ENCODE measurements at places on chromosomes 4 and X.

DNA sequence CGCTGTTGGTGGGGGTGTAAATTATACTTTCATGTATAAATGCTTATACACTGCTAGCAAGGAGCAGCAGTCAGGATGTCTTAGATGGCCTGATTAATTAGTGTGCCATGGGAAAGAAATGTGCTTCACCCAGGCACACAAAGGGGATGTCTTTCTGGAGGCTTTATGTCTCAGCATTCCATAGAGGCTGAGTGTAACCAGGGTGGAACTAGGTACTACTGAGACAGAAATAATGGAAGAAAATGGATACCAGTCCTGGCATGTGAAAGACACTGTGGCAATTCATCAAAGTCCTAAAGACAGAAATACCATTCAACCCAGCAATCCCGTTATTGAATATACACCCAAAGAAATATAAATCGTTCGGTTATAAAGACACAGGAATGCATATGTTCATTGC lies 52.5 kb downstream of the PF4 start:
- no peak for DNase-seq

GRCh38 chrX:12892716-12893115 lies 13.7 kb upstream of the TLR8 start:
- DNase-seq = no peak

GRCh38 chr4:17915439-17915838 lies 104.7 kb downstream of the NCAPG start:
- no peak for DNase-seq

DNA sequence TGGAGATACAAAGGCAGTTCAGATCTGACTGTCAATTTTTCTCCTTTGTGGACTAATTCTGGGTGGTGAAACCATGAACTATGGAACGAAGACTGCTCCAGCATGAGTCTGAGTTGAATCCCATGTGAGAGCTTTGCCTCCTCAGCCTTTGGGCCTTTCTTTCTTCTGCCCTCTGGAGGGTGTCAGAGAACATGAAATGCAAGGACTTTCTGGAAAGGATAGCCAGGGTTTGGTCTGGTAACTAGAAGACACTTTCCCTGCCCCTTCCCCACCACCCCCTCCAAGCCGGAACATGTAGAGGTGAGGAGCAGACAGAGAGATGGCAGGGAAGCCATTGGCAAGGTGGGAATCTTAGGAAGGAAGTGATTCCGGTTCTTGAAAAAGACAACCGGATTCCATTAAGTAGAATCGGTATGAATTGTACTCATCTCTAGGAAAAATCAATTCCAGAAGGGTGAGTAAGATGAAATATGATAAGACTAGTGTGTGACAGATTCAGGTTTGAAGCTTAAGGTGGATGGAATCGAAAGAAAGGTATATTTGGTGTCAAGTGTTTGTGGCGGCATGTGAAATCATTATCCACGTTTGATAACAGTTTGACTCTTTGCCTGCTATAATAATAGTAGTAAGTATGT lies 19.0 kb downstream of the FHL1 start:
- no peak for DNase-seq

GRCh38 chr4:2642968-2643367 lies 106.5 kb downstream of the FAM193A start:
- no peak for DNase-seq

- no peak for DNase-seq
Measured at GRCh38 chr4:185179488-185179887, 24.3 kb downstream of the CFAP97 start.

- no peak for DNase-seq
Measured at GRCh38 chrX:11537141-11537540, 128.6 kb downstream of the ARHGAP6 start.

DNA sequence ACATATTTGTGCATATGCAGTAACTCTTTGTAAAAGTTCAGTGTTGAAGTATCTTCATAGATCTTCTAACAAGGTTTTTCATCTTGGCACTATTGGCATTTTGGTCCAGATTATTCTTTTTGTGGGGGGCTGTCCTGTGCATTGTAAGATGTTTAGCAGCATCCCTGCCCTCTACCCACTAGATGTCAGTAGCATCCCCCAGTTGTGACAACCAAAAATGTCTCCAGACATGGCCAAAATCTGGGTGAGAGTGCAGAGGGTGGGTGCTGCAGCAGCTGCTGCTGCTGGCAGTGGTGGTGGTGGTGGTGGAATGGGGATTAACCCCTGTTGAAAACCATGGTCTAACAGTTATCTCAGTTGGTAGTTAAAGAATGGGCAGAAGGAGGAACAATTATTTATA lies 370.0 kb downstream of the GPAT3 start:
- no peak for DNase-seq

- DNase-seq = peak; percentile 11
Measured at GRCh38 chrX:148929686-148930085, 429.3 kb downstream of the AFF2 start.

GRCh38 chr4:71275004-71275403 lies 63.8 kb upstream of the SLC4A4 start:
- DNase-seq = no peak

- DNase-seq = no peak
Measured at GRCh38 chrX:40205471-40205870, 107.7 kb upstream of the BCOR start.

- DNase-seq = no peak
Measured at GRCh38 chr4:83651846-83652245, 115.9 kb downstream of the GPAT3 start.

DNA sequence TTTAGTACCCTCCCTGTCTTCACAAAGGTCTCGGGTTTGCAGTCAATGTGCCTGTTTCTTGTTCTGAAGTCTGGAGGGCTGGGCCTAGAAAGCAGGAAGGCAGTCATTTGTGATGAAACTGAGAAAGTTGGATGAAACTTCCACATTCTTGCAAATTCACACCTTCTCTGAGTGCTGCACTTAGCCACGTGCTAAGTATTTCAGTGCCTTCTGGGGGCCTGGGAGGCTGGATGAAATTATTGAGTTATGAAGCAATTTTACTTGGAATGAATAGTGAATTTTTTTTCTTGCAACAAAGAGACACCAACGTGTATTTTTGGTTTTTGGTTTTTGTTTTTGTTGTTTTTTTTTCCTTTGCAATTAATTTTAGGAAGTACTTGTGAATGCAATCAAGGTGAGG lies 71.2 kb downstream of the MSX1 start:
- DNase-seq = no peak

DNA sequence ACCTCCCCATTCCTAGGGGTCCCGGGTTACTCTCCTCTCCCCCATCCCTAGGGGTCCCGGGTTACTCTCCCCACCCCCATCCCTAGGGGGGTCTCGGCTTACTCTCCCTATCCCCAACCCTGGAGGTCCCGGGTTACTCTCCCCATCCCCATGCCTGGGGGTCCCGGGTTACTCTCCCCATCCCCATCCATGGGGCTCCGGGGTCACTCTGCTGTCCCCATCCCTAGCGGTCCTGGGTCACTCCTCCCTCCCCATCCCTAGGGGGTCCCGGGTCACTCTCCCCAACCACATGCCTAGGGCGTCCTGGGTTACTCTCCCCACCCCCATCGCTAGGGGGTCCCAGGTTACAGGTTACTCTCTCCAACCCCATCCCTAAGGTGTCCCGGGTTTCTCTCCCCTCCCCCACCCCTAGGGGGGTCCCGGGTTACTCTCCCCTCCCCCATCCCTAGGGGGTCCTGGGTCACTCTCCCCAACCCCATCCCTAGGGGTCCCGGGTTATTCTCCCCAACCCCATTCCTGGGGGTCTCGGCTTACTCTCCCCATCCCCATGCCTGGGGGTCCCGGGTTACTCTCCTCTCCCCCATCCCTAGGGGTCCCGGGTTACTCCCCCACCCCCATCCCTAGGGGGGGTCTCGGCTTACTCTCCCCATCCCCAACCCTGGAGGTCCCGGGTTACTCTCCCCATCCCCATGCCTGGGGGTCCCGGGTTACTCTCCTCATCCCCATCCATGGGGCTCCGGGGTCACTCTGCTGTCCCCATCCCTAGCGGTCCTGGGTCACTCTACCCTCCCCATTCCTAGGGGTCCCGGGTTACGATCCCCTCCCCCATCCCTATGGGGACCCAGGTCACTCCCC lies 821 bp downstream of the ASMTL start:
- no peak for DNase-seq

DNA sequence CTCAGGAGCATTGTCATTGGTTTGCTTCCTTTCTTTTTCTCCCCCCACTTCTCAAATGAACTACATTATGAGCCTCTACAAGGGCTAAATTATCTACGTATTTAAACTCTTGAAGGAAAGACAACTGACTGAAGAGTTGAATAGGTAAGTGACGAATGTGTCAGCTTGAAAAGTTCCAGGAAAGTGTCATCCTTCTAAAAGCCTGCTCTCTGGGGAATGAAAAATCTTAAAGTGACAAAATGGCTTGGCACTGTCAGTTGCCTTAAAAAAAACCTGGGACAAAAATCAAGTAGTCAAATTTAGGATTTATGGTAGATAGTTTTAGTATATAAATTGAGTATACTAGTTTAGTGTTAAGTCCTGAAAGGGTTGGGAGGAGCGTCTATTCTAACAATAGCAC lies 173.9 kb upstream of the NDP start:
- no peak for DNase-seq

GRCh38 chr4:164926301-164926700 lies 49.3 kb downstream of the APELA start:
- no peak for DNase-seq

DNA sequence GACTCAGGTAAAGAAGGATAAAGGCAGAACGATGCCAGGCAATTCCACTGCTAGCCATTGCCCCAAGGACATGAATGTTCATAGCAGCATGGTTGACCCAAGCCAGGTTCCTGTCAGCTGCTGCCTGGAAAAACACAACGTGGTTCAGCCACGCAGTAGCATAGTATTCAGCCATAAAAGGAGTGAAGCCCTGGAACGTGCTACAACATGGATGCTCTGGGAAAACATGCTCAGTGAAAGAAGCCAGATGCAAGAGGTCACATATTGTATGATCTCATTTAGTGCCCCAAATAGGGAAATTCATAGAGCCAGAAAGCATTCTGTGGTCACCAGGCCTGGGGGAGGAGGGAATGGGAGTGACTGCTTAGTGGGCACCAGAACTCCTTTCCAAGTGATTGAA lies 129.8 kb downstream of the GPR143 start:
- no peak for DNase-seq

GRCh38 chr4:89111833-89112563 lies 665 bp downstream of the TIGD2 start:
- no peak for DNase-seq

DNA sequence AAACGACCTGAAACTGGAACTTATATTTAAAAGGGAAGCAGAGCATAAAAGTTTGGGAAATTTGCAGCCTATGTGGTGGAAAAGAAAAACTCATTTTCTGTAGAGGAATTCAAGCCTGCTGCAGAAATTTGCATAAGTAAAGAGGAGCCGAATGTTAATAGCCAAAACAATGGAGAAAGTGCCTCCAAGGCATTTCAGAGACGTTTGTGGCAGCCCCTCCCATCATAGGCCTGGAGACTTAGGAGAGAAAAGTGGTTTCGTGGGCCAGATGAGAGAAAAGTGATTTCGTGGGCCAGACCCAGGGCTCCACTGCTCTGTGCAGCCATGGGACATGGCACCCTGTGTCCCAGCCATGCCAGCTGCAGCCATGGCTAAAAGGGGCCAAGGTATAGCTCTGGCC lies 361.9 kb downstream of the PCDH19 start:
- no peak for DNase-seq

- no peak for DNase-seq
Measured at GRCh38 chr4:133464311-133464710, 315.2 kb downstream of the PCDH10 start.

- no peak for DNase-seq
Measured at GRCh38 chr4:11446155-11446811, 17.6 kb upstream of the HS3ST1 start.

DNA sequence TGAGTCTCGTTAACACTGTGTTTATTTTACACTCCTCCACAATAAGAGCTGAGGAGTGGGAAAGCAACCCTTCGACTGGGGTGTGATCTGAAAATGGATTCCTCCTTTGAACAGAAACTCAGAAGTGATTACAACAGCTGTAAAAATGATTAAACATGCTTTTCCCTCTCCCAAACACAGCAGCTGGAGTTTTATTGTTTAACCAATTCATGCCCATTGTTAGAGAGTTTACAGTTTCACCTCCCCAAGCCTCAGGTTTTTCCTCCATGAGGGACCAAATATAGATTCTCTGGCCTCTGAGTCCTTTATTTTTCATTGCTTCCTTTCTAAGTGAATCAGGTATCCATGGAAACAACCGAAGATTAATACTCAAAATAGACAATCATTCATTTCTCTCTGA lies 263.0 kb upstream of the TAPT1 start:
- DNase-seq = no peak

GRCh38 chrX:57070185-57070984 lies 51.0 kb downstream of the SPIN2B start:
- DNase-seq = no peak

DNA sequence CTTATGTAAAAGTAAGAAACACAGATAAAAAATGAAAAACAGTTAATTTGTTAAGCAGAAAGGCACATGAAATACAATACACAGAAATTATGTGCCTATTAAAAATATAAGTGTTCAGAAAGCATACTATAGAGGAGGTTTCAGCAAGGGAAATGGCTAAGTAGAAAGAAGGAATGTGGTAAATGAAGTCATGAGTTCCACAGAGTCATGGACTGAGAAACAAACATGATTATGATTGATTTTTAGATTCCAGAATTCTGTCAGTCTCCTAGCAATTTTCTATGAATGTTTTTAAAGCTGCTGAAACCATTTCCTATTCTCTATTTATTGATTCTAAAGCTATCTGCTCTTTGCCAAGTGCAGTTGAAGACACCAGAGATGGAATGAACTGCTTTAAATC lies 1398.4 kb downstream of the ARAP2 start:
- DNase-seq = no peak

GRCh38 chr4:138452826-138453225 lies 210.7 kb upstream of the SLC7A11 start:
- no peak for DNase-seq

DNA sequence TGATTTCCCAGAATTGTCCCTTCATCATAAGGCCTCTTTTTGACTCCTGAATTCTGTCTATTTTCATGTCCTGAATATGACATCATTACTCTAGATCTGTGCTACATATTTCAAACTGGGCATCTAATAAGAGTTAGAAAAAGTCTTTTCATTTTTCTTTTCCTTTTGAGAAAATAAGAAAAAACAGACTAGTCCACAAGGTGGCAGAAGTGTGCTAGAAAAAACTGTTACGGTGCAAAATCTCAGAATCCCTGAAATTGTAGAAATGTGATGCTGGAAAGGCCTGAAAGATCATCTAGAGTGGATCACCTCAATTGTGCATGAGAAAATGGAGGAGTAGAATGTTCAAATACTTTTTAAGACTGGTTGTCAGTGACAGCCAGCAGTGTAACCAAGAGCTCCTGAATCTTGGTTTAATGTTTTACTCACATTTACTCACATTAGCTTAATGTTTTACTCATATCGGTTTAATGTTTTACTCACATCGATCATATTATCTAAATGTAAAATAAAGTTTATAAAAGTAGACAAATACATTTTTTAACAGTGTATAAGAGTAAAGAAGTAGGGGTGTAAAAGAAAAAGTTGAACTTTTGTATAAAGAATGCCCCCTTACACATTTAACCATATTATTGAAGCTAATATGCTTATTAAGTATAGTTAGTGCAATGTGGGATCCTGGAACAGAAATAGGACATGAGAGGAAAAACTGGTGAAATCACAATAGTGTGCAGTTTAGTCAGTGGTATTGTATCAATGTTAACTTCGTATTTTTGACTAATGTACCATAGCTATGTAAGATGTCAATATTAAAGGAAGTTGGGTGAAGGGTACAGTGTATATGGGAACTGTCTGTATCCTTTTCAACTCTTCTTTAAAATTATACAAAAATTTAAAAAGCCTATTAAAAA lies 15.2 kb downstream of the ASB11 start:
- no peak for DNase-seq
